ENCODE measurements at places on chromosomes 7 and 10.
A peak's percentile ranks its signal among the peaks of the same experiment; 100 is the strongest.

- DNase-seq: no peak
Observed at GRCh38 chr10:124535731-124536495, 74.3 kb downstream of the LHPP start.

DNA sequence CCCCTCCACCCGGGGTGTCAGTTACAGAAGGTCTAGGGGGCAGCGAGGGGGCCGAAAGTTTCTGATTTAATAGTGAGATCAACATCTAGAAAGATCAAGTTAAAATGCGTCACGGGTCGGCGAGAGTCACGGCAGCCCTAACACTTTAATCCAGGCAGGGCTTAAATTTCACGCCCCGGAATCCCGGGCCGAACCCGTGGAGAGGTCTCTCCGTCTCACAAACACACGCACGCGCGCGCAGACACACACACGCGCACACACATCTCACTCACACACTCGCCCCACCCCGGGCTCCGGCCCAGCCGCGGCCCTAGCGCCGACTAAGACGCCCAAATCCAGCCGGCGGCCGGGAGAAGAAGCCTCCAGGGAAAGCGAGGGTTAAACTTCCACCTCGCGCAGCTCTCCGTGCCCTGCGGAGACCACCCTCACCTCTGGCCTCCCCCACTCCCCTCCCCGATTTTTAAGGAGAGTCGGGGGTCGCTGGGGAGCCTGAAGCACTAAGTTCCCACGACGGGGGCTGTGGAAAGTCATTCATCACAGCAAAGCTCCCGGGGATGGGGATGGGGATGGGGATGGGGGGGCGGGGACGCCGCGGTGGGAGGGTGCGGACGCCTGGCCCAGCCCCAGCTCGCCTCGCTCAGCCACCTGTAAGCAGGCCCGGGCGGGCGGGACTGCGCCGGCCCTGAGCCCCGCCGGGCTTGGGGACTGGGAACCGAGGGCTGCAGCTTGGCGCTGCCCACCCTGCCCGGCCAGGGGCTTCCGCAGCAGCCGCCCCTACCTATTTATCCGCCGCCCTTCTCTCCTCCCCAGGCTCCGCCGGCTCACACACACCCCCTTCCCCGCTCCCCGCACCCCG, 1.6 kb downstream of the PDGFA start:
- peak; percentile 74 for DNase-seq

GRCh38 chr7:26646336-26647048, 217.9 kb downstream of the SKAP2 start:
- no peak for DNase-seq

GRCh38 chr10:22319547-22319979, 1.3 kb upstream of the BMI1 start:
- no peak for DNase-seq

DNA sequence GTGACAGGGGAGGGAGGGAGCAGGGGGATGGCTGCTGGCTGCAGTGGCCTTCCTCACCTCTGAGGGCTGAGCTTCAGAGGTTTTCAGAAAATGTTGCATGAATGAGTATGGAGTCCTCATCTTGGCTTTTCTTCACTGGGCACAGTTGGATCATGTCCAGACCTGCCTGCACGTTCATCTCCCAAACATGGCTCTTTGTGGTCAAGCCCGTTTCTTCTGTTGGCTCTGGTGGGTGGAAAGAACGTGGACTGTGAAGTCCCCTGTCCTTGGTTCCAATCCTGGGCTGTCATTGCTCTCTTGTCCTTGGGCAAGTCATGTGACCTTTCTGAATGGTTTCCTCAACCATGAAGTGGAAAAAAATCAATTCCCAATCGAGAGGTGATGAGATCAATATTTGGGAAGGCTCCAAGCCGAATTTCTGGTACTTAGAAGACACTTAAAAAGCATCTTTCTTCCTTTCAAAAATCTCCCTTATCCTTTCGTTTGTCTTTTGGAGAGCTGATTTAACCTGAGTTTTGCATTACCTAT, 34.5 kb downstream of the TSPAN14 start:
- DNase-seq: no peak

- DNase-seq: peak; percentile 86
Observed at GRCh38 chr7:28151965-28152364, 28.6 kb downstream of the JAZF1 start.

DNA sequence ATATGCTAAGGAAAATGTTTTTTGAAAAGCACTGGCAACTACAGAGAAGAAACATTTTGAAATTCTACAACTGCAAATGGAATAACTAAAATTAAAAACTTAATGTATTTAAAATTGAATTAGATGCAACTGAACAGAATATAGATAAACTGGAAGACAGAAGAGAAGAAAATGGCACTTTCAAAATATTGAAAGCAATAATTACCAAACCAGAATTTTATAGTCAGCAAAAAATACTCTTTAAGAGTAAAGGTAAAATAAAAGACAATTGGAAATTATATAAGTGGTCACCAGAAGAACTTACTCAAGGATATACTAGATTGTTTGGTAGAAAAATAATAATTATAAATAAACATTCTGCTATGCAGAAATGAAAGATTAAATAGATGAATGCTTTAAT, 927.7 kb upstream of the ZWINT start:
- no peak for DNase-seq

- peak; percentile 50 for DNase-seq
Observed at GRCh38 chr7:114922026-114922651, at the start of gene MDFIC. Gene MDFIC (plus strand): TSS chr7:114922094. CDS start chr7:114923034, 940 bp downstream.

DNA sequence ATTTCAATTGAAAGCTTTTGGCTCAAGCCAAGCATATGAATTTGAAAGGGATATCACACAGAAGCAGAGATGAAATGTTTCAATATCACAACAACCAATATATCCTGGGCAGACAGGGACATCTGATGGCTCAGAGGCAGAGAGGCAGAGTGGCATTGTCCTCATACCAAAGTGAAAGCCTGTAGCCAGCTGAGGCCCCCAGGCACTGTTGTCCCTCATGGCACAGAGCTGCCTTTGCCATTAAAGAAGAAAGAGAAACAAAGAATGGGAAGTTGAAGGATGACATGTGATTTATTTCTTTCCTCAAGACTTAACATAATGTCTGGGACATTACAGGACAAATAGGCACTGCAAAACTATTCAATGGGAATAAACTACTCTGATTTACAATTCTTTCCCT, 504.3 kb upstream of the PCDH15 start:
- no peak for DNase-seq

GRCh38 chr7:81769891-81770727, at the start of gene HGF:
Gene HGF (minus strand): TSS chr7:81770047. CDS start chr7:81769971, 76 bp downstream.
- peak; percentile 66 for DNase-seq

DNA sequence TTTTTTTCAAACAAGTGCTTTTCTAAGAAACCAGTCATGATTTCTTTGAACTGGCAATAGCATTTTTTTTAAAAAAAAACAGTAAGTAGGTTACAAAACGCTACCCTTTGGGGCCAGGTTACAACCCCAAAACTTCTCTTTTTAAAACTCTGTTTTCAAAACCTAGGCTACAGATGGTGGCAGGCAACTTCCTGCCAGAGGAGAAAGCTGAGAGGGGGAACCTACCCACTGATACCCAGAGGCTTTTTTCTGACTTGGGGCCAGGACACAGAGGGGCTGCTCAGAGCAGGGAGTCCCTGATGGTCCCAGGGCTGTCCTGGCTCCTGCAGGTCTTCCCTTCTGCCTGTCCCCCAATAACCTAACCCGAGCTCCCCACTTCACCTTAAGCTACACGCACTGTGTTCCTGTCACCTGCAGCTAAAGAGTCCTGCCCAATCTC, 6.9 kb downstream of the STN1 start:
- DNase-seq: no peak

GRCh38 chr10:129911451-129912165, 52.5 kb downstream of the EBF3 start:
- DNase-seq: no peak

DNA sequence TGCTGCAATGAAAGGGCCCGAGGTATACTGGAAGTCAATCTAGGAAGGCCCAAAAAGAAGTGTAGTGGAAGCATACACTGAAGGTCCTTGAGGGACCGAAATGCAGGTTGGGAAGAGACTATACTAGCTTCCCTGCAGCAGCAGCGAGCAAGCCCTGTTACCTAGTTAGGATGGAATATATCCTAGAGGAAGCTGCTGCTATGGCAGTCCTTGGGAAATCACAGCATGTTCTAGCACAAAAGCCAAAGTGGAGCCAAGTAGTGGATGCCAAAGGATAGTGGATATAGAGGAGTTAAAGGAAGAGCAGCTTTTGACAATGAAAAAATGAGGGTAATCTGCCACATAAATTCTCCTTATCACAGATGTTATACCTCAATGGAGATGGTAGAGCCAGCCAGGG, 123.8 kb upstream of the STARD3NL start:
- DNase-seq: no peak

GRCh38 chr10:87816163-87816897, 1.7 kb downstream of the ATAD1 start:
- DNase-seq: no peak

DNA sequence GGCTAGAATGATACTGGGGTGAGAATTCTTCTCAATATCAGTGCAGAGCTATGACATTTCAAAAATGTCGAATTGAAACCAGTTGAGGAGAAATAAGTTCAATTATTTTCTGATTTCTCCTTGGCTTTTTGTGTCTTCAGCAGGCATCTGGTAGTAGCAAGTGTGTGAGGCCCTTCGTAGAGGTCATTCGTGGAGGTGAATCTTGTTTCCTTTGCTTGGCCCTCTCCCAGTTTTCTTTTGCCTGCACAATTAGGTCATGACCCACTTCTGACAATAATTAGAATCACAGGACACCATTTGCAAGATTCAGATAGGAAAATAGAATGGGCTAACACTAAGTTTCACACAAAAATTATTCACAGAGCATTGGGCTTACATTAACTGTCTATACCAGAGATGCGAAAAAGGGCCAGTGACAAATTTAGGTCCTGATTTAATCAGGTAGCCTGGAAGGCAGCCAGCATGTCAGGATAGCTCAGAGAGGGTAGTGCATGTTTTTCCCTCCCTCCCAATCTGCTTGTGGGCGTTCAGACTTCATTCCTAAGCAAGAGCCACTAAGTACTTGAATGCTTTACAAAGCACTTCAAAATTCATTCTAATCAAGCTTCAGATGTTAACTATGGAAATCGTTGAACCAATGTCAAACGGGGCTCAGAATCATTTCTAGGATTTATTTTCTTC, 24.0 kb upstream of the A1CF start:
- DNase-seq: no peak

DNA sequence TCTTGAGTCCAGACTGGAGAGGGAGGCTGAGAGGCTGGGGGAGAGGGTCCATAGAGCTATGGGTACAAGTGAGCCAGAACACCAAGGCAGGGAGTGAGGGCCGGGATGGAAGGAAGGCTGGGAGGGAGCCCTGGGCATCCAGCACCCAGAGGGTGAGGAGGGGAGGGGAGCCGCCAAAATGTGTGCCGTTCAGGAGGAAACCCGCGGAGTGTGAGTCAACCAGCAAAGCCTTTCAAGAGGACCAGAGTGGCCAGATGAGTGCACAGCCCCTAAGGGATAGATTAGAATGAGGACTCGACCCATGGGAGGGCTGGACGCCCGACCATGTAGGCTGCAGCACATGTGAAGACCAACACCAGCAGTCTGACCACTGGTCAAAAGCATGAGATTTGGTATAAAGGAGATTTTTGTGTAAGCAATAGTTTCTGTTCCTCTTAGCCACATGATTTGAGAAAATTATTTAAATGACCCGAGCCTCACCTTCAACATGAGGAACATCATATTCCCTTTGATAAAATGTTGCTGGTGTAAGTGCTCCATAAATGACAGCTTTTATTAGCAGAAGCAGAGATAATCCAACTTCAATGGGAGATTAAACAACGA, 179.7 kb upstream of the GRB10 start:
- no peak for DNase-seq

- no peak for DNase-seq
Observed at GRCh38 chr10:15735763-15736162, 16.0 kb upstream of the ITGA8 start.

DNA sequence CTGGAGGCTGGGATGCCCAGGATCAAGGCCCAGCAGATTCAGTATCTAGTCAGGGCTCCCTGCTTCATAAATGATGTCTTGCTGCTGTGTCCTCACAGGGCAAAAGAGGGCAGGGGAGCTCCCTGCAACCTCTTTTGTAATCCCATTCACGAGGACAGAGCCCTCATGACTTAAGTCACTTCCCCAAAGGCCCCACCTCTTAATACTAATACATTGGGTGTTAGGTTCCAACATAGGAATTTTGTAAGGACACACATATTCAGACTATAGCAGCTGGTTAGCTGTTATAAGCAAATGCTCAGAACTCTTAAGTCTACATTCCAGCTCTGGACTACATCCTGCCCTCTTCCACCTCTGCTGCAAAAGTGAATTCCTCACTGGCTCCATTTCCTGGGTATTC, 63.0 kb downstream of the VOPP1 start:
- DNase-seq: peak; percentile 81

DNA sequence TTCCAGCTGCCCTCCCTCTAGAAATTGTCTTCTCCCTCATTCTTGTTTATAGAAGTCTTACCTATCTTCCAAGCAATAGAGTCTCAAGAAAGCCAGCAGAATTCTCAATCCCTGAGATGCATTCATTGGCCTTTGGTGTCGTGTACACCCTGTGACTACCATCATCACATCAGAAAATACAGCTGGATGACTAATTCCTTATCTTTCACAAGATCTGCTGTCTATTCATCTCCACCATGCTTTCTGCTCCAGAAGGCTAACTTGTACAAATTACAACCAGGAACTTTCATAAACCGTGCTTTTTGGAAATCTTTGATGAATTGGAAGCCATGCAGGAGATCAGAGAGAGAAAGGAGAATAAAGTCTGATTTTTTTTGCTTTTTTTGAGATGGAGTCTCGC, 1062.9 kb upstream of the GHITM start:
- no peak for DNase-seq

GRCh38 chr10:97195706-97196222, 10.0 kb upstream of the SLIT1 start:
- DNase-seq: no peak

- no peak for DNase-seq
Observed at GRCh38 chr10:95730233-95730632, 25.7 kb upstream of the ENTPD1 start.

DNA sequence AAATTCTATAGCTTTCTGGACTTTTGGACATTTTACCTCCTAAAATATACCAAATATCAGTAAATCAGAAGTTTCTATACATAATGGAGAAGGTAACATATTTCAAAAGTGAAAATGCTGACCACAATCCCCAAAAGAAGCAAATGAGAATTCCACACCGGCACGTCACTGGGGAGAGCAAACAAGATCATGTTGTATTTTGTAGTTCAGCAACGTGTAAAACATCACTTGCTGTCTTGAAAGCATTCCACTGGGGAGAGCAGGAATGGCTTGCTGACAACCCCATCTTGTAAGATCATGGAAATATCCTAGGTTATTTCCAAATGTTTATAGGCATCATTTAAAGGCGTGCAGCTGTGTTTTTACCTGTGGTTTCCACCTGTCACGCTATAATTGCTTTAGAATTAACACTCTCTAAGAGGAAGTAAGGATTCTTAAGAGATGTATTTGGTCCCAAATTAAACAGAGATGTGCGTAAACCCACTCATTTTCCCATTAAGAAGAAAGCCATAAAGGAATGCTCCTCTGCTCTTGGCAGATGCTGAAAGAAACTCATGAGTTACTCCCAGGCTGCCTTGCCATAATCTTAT, 397.1 kb upstream of the POT1 start:
- DNase-seq: no peak

- peak; percentile 78 for DNase-seq
Observed at GRCh38 chr7:128830231-128831177, at the start of gene FLNC. Gene FLNC (plus strand): TSS chr7:128830406. CDS start chr7:128830638, 232 bp downstream.

- DNase-seq: peak; percentile 62
Observed at GRCh38 chr10:66629996-66630395, 295.8 kb upstream of the LRRTM3 start.

- no peak for DNase-seq
Observed at GRCh38 chr7:44465490-44465889, 25.0 kb downstream of the NUDCD3 start.

- no peak for DNase-seq
Observed at GRCh38 chr10:61857746-61858145, 43.8 kb upstream of the ARID5B start.

Data from iris pigment epithelial cell (primary cell).